CD8-positive, alpha-beta memory T cell (primary cell): ENCODE measurements at places on chromosomes 1 and 21. TPM values are rescaled to one million over a fixed set of nuclear protein-coding genes. Genes with fewer than 3 reads are reported as not detected.

Gene HOOK1
- 5.2 TPM for polyA plus RNA-seq

Gene C1QB
- polyA plus RNA-seq = not detected

Gene FAM43B
- polyA plus RNA-seq = not detected

Gene DCDC2B
- 0.13 TPM for polyA plus RNA-seq

Gene CLDN17
- not detected for polyA plus RNA-seq

Gene SDE2
- polyA plus RNA-seq = 8.4 TPM

Gene IBA57
- 5.4 TPM for polyA plus RNA-seq

Gene TMEM82
- not detected for polyA plus RNA-seq

Gene MTHFR
- 10.0 TPM for polyA plus RNA-seq

Gene TMEM52
- 0.32 TPM for polyA plus RNA-seq

Gene NOTCH2NLA
- polyA plus RNA-seq = 10.8 TPM

Gene WLS
- not detected for polyA plus RNA-seq

Gene IFI44L
- polyA plus RNA-seq = 12.7 TPM

Gene ZNHIT6
- polyA plus RNA-seq = 17.5 TPM

Gene CFHR3
- polyA plus RNA-seq = not detected

Gene IGSF8
- polyA plus RNA-seq = 59.2 TPM

Gene PCBP3
- 0.38 TPM for polyA plus RNA-seq

Gene RNU1-3
- not detected for polyA plus RNA-seq

Gene FGGY
- polyA plus RNA-seq = 5.3 TPM

Gene TMEM269
- not detected for polyA plus RNA-seq

Gene JUN
- polyA plus RNA-seq = 163 TPM

Gene TNFAIP8L2
- polyA plus RNA-seq = 22.6 TPM

Gene GJA4
- polyA plus RNA-seq = not detected

Gene UTS2
- polyA plus RNA-seq = 10.0 TPM

Gene RHCE
- polyA plus RNA-seq = 0.18 TPM

Gene TAS1R1
- polyA plus RNA-seq = not detected

Gene S100A7
- polyA plus RNA-seq = not detected

Gene RBM8A
- 192 TPM for polyA plus RNA-seq

Gene VCAM1
- 0.51 TPM for polyA plus RNA-seq

Gene PLA2G4A
- polyA plus RNA-seq = not detected

Gene FCGR1A
- polyA plus RNA-seq = not detected

Gene LHX4
- polyA plus RNA-seq = 0.08 TPM

Gene LMO4
- polyA plus RNA-seq = 23.2 TPM
